ENCODE measurements at places on chromosomes 12 and 14.

DNA sequence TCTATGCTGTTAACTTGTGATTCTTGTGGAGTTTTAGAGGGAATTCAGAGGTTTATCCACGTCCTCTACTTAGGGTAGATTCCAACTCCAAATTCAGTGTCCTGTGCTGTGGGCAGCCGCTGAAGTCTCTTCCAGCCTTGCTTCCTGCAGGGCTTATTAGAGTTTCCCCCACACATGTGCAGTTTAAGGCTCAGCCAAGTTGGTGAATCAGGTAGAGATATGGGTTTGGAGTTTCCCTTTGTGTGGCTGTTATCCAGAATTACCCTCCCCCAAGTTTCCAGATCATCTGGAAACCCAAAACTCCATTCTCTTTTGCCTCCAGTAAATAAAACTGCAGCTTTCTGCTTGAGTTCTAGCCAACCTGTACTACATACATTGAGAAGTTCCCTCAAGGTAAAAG lies 853.7 kb downstream of the GALC start:
- peak; percentile 31 for DNase-seq

GRCh38 chr12:110543252-110543959 lies 39.7 kb downstream of the PPTC7 start:
- peak; percentile 73 for DNase-seq

DNA sequence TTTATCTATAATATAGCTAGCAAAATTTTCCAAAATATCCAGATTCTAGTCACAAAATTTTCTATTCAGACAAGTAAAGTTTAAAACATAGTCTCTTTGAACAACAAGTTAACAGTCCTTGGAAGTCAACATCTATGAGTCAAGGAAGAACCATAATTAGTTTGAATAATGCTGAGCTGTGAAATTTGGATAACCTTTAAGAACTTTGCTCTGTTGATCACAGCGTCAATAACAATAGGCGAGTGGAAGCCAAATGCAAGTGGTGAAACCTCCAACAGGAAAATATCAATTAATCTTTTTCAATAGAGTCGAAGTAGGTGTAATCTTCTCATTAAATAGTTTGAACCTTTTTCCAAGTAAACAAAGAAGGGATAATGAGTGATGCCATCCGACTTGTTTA lies 466.6 kb downstream of the FOXG1 start:
- no peak for DNase-seq

DNA sequence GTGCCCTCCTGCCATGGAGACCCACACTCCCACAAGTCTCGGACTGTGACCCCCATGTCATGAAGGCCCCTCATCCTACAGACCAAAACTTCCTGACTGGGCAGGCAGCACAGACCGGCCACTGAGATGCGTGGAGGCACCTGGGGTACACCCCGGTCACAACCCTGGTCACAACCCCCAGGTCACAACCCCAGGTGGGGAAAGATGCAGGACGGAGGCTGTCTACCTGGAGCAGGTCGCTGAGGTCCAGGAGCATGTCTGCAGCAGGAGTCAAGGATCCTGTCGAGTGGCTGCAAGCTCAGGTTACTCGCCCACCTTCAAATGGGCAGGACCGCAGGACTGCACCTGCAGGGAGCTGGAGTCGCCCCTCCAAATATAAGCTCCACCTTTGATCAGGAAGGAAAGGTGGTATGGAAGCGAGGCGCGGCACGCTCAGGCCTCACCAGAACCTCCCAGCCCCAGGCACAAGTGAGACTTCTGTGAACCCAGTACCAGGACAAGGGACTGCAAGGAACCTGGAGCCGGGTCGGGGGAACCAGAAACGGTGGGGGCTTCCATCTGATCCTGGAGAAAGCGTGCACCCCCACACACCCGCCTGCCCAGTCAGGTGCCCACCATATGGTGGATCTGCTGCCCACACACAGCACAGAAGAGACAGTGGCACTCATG lies 8.1 kb downstream of the BTBD6 start:
- DNase-seq, result no peak

DNA sequence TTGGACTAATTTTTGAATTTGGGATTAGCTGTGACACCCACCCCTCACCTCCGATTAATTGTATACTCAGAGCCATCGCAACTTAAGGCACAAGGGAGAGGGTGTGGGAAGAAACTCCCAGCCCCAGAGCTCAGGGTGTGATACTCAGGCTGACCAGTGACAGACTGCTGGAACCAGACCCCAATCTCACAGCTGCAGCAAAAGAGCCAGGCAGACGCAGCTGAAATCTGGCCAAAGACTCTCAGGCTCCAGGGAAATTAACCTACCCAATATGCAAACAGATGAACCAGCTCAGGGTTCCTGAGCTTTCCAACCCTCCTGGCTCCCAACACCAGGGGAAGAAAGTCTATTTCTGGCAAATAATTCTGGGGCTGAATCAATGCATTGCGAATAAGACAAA lies 30.5 kb downstream of the ANAPC7 start:
- no peak for DNase-seq

Measured in kidney tubule cell (primary cell).